ENCODE measurements at places on chromosomes 1 and 21.

GRCh38 chr1:206608108-206608698, 4.1 kb downstream of the EIF2D start:
- DNase-seq, result no peak

DNA sequence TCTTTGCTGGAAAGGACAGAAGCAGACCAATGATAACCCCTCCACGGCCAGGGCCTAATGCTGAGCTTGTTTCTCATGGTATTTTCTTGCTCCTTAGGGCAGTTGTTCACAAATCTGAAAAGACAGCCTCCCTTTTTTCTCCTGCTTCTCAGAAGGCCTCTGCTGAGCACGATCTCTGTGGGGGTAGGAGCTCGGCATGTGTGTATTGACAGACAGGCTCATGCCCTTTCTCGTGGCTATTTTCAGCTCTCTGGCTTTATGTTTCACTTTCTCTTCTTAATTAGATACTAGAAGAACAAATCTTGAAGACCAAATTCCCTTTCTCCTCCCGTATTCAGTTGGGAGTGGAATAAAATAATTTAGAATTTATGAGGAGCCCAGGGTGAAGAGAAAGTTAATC, 768 bp upstream of the RIIAD1 start:
- DNase-seq, result no peak

- DNase-seq, result no peak
Observed at GRCh38 chr21:44360159-44360558, 6.7 kb downstream of the TRPM2 start.

DNA sequence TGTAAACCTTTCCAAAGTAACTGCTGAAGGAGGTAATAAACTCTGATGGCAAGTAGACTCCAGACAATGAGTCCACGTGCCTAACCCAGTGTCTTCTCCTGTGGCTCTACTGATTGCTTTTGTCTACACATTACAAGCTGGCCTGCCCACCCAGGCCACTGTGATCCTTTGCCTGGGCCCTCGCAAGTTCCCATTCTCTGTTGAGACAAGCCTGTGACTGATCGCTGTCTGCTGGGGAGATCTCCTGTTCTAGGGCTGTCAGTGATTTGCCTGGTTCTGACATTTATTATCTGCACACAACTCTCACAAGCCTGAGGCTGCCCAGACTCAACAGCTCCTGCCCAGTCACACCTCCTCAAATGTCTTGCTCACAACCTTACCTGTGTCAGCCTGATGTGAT, 81.4 kb downstream of the CYYR1 start:
- no peak for DNase-seq

DNA sequence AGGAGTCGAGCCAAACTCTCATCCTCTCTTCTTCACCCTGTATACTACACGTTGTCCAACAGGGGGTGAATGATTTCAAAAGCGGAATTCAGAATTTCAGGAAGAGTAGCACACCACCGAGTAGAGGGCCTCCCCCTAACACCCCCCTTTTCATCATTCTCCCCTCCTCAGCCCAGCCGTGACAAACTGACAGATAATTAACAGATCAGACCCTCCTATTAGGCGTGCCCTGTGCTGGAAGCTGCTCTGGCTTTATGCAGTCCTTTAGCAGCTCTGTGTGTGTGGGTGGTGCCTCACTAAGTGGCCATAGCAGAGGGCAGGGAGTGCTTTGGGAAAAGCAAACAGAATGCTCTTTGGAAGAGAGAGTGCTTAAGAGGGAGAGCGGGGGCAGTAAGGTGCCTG, 44.3 kb downstream of the PEX14 start:
- DNase-seq, result no peak

DNA sequence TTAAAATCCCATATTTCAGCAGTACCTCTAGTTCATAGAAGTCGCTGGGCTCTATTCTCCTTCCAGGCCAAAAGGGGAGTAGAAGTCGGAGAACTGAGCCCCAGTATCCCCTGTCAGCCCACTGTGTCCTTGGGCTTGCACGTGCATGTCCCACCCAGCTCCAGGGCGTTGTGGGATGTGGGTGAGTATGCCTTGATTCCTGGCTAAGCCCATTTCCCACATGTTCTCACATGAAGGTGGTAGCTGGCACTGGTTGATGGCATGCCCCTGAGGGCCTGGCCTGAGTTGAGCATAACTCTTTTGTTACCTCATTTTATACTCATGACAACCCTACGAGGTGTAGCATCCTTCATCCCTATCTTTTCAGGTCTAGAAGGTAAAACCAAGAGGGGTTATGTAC, 8.0 kb downstream of the SLC6A17 start:
- DNase-seq, result no peak
